ENCODE measurements at places on chromosomes 12 and 14. TPM values are rescaled to one million over a fixed set of nuclear protein-coding genes. Genes with fewer than 3 reads are reported as not detected.

GRCh38 chr12:581321-581720, 81.9 kb downstream of the NINJ2 start:
- no peak for DNase-seq

- DNase-seq: peak; percentile 61
These were observed 241.7 kb downstream of the DPF3 start for GRCh38 chr14:72652179-72652578.

GRCh38 chr12:94149781-94150239, 1.4 kb downstream of the PLXNC1 start:
- DNase-seq: peak; percentile 41

GALNT6 gene
- 1.5 TPM for total RNA-seq

FOXG1 gene
- 0.09 TPM for total RNA-seq

CDK2 gene
- total RNA-seq: 25.7 TPM
